ENCODE measurements at places on chromosomes 7 and 10. TPM values are rescaled to one million over a fixed set of nuclear protein-coding genes. Genes with fewer than 3 reads are reported as not detected.

GRCh38 chr10:107653832-107654287, 489.4 kb upstream of the SORCS1 start:
- no peak overlapping the region for H3K27ac ChIP-seq
- no peaks in the 10 kb centered on the region for H3K4me1 ChIP-seq
- DNase-seq = no peak
- no peak overlapping the region for H3K4me3 ChIP-seq

Gene EMX2
- not detected for total RNA-seq

Gene TDRD1
- total RNA-seq = 0.35 TPM

Gene KAT6B
- total RNA-seq = 68.5 TPM

- H3K36me3 ChIP-seq = no peaks in the 10 kb centered on the region
- no peak for DNase-seq
- H3K27ac ChIP-seq = no peak overlapping the region
- no peak overlapping the region for H3K4me3 ChIP-seq
These were observed 374.5 kb downstream of the PHTF2 start for GRCh38 chr7:78172933-78173591.

Gene PKD2L1
- not detected for total RNA-seq

GRCh38 chr7:136342251-136342650, 365.1 kb upstream of the MTPN start:
- no peaks in the 10 kb centered on the region for H3K27me3 ChIP-seq
- H3K27ac ChIP-seq = no peak overlapping the region
- H3K4me1 ChIP-seq = no peaks in the 10 kb centered on the region
- H3K4me3 ChIP-seq = no peak overlapping the region

Gene CYP2C19
- total RNA-seq = not detected

Gene ZC3HAV1L
- total RNA-seq = 26.7 TPM

Gene CXCL12
- not detected for total RNA-seq

GRCh38 chr10:70479165-70479581, 606 bp downstream of the PALD1 start:
- H3K27me3 ChIP-seq = no peaks in the 10 kb centered on the region
- peaks cover 51% of the 10 kb centered on the region for H3K4me1 ChIP-seq
- DNase-seq = no peak

DNA sequence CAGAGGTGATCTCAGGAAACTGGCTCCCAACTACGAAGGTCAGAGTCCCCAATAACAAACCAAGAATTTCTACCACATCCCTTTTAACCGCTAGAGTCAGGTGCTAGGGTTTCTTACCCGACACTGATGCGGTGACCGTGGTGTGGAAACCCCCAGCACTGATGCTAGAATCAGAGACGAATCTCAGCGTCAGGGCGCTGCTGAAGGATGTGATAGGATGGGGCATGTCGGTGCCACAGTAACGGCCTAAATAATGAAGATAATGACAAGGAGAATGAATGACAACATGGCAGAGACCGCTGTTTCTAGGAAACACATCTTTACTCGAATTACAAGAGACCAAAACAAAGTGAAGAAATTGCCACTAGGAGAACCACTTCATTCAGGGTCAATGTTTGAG, 131.1 kb upstream of the RSU1 start:
- no peak for DNase-seq
- no peaks in the 10 kb centered on the region for H3K27me3 ChIP-seq
- no peaks in the 10 kb centered on the region for H3K4me1 ChIP-seq

Gene PDGFA
- total RNA-seq = not detected

DNA sequence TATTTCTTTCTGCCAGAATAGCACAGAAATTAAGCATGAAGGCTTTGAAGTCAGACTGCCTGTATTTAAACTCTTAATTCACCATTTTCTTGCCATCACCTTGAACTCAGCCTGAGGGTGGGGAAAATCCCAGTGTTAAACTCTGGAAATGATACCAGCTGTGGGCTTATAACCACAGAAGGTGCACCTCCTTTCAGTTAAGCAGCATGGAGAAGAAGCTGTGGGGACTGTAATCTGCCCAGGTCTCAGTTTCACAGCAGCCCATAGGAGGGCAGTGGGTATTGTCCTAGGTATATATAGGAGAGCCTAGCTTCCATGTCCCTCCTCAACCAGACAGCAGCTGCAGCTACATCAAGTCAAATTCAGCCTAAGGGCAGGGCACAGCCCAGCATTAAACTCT, 241.6 kb downstream of the HPSE2 start:
- no peaks in the 10 kb centered on the region for H3K4me1 ChIP-seq
- H3K27me3 ChIP-seq = no peaks in the 10 kb centered on the region
- no peaks in the 10 kb centered on the region for H3K36me3 ChIP-seq
- no peak overlapping the region for H3K4me3 ChIP-seq
